ENCODE measurements at places on chromosomes 4 and X.

DNA sequence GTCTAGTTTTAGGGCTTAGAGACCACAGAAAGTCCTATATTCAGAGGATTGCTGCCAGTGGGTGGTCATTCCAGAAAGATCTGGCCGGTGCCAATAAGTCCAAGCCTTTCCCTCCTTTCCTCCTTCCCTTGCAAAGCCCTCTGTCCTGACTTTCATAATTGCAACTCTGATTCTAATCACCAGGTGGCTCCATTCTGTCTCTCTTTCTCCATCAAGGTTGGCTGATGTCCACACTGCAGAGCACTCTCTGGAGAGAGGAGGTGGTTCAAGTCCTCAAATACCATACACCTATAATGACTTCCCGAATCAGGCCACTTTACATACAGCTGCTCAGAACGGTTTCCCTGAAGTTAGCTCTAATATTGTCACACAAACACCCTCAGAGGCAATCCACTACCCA, 22.4 kb upstream of the ARMCX4 start:
- DNase-seq = no peak

DNA sequence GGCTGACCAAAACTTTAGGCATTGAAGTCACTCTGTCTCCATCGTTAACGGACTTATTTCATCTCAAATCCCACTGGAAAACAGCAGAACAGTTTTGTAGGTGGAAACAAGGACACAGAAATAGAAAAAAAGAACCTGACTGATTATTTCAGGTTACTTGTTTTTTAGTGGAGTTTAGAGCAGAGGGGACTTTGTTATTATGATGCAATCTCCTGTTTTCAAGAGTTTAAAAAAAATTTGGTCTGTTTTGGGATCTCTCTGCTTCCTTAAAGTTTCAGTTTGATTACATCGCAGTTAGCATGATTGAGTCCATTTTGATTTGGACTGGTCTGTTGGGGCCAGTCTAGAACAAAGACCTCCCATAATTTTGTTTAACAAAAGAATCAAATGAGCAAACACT, 13.6 kb downstream of the PROM1 start:
- no peak for DNase-seq

DNA sequence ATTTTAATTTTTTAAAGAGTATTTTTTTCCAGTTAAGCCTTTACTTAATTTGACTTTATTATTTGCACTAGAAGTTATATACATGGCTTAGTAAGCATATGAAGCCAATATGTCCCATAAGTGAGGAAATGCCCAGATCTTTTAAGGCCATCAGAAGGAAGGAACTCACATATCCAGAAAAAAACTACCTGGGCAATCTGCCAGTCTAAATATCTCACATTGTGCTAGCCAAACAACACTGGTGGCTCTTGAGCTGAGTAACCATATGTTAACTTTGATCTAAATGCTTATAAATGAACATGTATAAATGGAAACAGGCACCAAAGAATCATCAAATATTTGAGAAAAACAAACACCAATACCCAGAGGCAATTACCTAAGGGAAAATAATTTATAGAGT, 138.6 kb upstream of the APOOL start:
- no peak for DNase-seq

DNA sequence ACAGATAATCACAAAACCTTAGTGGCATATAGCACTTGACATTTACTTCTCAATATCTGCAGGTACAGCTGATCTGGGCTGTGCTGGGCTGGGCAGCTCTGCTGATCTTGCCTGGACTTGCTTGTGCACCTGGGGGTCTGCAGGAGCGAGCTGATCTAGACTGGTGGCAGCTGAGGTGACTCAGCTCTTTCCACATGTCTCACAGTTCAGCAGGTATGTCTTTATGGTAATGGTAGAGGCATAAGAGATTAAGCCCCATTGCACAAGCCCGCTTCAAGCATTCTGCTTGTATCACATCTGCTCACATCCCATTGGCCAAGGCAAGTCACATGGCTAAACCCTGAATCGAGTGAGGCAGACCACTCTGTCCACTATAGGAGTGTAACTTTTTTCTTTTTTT, 506.7 kb downstream of the BCOR start:
- DNase-seq = no peak

DNA sequence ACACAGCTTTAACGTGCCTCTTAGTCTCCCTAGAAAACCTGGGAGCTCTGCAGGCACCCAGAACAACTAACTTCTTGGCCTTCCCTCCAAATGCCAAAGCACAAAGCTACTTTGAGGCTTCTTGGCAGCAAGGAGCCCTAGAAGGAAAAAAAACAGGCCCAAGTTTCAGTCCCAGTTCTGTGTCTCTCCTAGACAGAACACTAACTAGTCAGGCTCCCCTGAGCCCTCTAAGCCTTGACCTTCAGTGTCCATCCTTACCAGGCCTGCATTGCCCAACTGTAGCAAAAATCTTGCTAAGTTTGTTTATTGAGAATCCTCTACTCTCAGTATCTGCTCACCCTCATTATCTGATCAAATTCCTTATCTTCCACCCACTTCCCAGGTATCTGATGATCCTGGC, 79.2 kb downstream of the PAPSS1 start:
- no peak for DNase-seq

- DNase-seq = no peak
Measured at GRCh38 chrX:43269201-43269600, 386.9 kb upstream of the MAOA start.

GRCh38 chr4:107258359-107258758, 222.2 kb upstream of the DKK2 start:
- no peak for DNase-seq

DNA sequence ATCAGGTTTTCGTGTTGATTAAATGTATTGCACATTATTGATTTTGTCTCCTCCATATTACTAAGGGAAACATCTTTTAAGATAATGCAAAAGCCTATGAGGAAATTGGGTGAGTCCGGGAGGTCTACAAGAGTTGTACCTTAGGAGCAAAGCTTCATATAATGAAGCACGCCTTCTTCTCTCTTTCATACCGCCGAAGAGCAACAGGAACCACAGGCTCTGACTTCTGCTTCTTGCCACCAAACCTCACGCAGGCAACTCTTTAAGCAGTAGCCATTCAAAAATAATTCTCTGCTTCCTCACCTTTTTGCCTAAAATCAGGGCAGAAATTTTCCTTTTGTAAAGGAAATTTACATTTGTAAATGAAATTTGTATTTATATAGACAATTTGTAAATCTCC, 139.6 kb downstream of the SPRY1 start:
- DNase-seq = no peak

- DNase-seq = no peak
Measured at GRCh38 chr4:145218251-145218650, 37.9 kb upstream of the OTUD4 start.

- no peak for DNase-seq
Measured at GRCh38 chr4:109876634-109877265, 28.8 kb downstream of the LRIT3 start.

GRCh38 chrX:129786210-129786651, 6.5 kb downstream of the SASH3 start:
- no peak for DNase-seq

DNA sequence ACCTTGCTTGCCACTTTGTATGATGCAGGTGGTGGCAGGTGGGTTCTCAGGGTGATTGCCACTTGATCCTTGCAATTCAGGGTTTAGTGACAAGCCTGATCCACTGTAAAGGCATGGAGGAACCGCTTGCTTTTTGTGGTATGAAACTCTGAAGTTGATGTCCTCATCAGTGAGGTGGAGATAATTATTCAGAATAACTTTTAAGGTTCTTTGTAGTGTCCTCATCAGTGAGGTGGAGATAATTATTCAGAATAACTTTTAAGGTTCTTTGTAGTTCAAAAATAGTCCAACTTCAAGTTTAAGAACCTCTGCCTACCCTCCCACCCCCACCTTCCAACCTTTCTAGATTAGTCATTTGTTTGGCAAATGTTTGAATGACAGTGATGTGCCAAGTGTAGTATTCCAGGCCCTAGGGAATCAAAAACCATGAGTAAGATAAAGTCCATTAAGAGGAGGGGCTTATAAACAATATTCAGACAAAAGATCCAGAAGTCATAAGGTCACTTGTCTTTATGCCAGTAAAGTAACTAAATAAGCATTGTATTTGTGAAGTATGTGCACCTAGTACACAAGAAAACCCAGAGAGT, 51.2 kb downstream of the DCUN1D4 start:
- DNase-seq = no peak

GRCh38 chrX:389021-389441, 2.3 kb upstream of the PPP2R3B start:
- no peak for DNase-seq

DNA sequence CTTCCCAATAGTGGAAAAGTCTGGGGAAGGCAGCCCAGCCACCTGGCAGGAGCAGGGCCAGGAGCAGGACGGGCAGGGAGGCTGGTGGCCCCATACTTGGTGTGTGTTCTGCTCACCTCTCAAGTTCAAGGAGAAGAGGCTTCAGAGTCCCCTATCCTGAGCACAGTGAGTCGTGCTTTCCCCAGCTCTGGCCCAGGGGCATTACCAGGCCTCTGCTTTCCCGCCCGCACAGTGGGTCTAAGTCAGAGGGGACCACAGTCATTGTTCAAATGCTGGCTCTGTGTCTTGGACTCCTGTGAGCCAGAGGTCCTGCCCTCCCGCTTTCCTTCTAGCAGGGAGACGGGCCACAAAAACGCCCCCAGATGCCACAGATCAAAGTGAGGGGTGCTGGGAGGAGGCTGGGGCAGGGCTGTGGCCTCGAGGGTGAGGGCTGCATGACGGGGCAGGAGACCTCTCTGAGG, 27.6 kb downstream of the HTRA3 start:
- no peak for DNase-seq

- no peak for DNase-seq
Measured at GRCh38 chr4:107893171-107894137, 37.9 kb upstream of the CYP2U1 start.

GRCh38 chr4:99104153-99104552, 15.6 kb upstream of the ADH5 start:
- DNase-seq = no peak

- no peak for DNase-seq
Measured at GRCh38 chrX:108257556-108257955, 166.0 kb downstream of the ATG4A start.

DNA sequence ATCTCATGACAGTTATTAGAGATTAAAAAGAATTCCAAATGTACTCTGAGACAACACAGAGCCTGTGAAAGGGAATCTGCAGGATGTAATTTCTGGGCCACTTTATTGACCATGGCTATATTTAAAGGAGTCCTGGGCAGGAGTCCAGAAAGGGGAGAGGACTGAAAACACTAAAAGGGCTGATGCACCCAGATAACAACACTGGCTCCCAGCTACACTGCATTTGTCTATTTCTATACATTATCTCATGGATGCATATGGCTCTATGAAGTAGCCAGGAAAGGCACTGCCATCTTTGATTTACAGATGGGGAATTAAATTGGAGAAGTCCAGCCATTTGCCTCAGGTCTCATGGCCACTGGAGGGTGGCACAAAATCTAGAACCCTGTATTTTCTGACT, 56.0 kb downstream of the MED28 start:
- DNase-seq = no peak
